ENCODE measurements at places on chromosomes 16 and 17.

DNA sequence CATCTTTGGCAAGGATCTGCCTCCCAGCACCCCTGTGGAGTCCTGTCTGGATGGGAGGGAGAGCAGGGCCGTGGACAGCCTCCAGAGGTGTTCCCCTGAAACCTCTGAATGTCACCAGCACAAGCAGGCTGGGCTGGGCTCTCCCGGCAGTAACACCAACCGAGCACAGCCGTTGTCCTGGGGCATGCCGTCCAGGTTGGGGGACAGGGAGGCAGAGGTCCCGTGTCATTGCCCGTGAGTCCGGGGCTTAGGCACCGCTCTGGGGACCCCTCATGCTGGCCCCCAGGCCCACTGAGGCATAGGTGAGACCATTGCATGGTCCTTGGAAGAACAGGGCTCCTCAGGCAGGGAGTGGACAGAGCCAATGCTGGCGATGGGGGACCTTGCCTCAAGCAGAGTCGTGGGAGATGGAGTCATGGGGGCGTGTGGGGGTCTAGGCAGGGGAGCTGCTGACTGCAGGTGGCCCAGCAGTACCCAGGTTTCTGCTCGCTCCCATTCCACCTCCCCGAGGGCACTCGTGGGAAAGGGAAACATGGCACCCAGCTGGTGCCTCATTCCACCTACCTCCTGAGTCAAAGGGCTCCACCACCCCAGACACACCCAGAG, 17.5 kb downstream of the ENDOV start:
- no peak for DNase-seq

DNA sequence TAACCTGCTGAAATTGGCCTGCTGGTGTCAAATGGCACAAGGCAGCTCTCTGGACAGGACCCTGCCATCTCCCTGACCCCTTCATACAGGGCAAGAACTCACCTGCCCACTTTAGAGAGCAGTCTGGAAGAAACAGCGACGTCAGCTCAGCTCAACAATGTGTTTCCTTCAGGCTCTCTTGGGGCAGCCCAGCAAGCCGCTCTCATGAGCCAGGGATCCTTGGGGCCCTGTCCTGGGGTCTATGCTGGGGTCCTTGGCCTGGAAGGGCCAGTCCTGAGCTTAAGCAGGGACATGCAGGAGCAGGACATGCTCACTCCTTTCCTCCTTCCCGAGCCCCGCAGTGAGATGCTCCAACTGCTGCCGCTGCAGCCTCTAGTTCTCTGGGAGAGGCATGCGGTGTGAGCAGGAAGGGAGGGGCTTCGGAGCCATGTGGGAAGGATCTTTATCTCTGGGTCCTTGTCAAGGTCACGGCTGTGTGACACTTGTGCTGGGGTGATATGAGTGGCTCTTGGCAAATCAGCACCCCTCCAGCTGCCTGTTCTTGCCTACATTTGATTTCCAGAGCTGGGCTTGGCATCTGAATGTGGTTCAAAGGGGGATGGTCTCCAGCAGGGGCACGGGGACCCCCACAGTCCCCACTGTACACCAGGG, 3.4 kb downstream of the C1QTNF1 start:
- no peak for DNase-seq

DNA sequence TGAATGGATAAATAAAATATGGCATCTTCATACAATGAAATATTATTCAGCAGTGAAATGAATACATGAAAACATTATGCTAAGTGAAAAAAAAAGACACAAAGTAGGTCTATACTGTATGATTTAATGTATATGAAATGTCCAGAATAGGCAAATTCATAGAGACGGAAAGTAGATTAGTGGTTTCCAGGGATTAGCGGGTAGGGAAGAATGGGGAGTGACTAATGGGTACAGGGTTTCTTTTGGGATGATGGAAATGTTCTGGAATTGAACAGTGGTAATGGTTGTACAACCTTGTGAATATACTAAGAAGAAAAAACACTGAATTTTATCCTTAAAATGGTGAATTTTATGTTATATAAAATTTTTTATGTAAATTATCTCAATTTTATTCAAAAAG, 8.5 kb upstream of the MYCBPAP start:
- no peak for DNase-seq

- DNase-seq, result no peak
Observed at GRCh38 chr17:77186141-77186604, 45.4 kb downstream of the SEC14L1 start.

DNA sequence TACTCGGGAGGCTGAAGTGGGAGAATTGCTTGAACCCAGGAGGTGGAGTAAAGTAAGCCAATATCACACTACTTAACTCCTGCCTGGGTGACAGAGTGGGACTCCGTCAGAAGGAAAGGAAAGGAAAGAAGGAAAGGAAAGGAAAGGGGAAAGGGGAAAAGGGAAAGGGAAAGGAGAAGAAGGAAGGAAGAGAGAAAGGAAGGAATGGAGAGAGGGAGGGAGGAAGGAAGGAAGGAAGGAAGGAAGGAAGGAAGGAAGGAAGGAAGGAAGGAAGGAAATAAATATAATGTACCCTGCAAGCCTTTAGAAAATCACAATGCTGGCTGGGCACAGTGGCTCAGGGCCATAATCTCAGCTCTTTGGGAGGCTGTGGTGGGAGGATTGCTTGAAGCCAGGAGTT, 27.3 kb downstream of the SLC5A11 start:
- no peak for DNase-seq

DNA sequence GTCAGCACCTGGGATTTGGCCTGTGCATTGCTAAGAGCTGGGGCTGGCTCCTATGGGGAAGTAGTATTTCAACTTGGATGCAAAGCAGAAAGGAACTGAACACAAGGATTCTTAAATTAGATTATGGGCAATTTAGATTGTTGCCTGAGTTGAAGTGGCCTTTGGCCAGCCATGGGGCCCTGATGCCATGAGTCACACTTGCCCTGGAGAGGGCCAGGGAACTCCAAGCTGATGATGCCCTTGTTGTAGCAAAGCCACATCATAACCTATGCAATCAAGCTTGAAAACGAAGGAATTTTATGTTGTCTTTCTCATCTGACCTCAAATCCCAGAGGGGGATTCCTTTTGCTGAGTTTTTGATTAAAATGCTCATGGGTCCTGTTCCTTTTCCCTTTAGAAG, 3.9 kb upstream of the SPATA32 start:
- DNase-seq, result no peak

- no peak for DNase-seq
Observed at GRCh38 chr17:8644507-8644902, 14.0 kb upstream of the MYH10 start.

DNA sequence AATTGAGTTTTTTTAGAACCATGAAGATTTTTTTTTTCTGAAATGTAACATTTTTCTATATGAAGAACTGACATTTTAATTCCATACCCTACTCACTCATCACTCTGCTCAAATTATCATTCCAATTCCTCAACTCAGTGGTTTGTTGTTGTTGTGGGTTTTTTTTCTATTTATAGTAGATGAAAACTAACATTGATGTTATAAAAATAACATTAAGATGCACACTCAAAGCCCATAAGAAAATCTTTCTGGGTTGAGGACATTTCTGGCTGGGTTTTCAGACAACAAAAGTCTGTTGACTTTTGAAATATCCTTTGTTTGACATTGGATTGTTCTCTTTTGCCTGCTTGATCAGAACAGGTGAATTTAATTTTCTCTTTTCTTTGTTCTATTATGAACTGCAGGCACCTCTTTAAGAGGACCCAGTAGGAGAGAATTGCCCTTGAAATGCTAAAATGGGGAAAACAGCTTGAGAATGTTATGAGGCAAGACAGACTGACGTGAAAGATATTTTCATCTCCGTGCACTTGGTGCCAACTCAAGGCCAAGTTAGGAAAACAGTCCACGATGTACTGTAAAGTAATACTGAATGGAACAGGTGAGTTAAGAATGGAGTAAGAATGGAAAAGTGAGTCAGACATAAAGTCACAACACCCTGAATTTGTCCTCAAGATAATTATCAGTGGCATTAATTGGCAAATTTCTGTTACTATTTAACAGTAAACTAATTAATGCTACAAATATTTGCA, 16.1 kb upstream of the ABCA5 start:
- no peak for DNase-seq

DNA sequence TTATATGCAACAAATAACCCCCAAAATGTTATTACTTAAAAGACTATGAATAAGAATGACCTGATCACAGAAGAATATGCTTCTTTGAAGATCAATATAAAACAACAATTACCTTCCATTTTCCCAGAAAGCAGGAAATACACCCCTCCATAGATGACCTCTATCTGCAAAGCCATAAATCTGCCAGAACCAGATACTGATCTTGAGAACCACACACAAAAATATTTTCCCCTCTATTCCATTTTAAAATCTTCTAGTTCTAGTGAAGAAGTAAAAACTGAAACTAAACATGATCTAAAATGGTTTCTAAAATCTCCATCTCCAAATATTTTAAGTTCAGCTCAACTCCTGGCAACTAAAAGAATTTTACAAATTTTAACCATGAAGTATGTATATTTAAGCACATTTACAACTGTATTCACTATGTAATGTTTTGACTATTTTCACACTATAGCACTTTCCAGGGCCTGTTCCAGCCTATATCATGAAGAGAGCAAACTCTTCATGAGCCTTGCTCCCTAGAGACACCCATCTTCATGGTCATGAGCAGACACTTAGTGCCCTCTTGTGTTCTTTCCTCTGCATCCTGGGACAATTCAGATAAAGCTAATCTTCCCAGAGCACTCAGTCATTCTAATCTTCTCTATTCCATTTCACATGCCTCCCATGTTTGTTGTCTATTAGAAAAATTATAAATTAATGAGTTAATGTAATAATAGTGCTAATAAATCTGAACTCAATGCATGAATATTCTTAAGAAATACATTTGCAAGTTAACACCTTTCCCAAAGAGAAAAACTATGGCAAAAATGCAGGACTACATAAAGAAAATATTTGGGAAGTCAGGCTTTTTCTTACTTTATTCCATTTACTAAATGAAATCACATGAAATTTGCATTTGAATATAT, 87.0 kb downstream of the HELZ start:
- DNase-seq, result no peak

- no peak for DNase-seq
Observed at GRCh38 chr17:32567511-32567910, 80.7 kb downstream of the CDK5R1 start.

GRCh38 chr16:57348327-57348726, 10.3 kb upstream of the CCL22 start:
- no peak for DNase-seq

- DNase-seq, result no peak
Observed at GRCh38 chr17:77375917-77376651, 235.3 kb downstream of the SEC14L1 start.

GRCh38 chr16:86025706-86026105, 126.7 kb downstream of the IRF8 start:
- no peak for DNase-seq

DNA sequence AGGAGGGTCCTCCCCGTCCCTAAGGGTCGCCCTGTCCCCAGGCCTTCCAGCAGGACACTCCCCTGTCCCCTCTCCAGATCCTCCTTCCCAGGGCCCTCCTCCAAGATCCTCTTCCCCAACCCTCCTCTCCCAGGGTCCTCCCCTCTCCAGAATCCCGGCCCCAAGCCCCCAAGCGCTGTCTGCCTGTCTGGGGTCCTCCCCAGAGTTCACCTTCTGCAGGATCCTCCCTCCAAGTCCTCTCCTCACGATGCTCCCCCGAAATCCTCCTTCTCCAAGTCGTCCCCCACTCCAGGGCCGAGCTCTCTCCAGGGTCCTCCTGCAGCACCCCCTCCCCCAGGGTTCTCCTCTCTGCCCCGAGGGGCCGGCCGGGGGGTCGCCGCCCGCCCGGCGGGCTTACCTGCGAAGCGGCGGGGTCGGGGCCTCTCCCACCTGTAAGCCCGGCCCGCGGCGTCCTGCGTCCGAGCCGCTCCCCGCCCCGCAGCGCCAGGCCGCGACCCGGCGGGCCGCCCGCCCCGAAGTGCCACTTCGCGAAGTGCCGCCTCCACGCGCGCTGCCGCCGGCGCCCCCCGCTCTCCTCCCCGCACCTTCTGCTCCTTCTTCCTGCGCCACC, 678 bp upstream of the BAIAP2 start:
- DNase-seq, result no peak

GRCh38 chr17:73742948-73743381, 98.7 kb upstream of the SDK2 start:
- no peak for DNase-seq

- DNase-seq, result no peak
Observed at GRCh38 chr17:38454532-38454931, 26.3 kb downstream of the ARHGAP23 start.
